Vein endothelial cell (primary cell): ENCODE measurements at places on chromosomes 6 and 20. TPM values are rescaled to one million over a fixed set of nuclear protein-coding genes. Genes with fewer than 3 reads are reported as not detected.

ASIP gene
- total RNA-seq = not detected in 2 replicates

SOX4 gene
- 97.6 and 149 TPM in 2 replicates for total RNA-seq

LAMA2 gene
- 1.6 and 2.6 TPM in 2 replicates for total RNA-seq

SMLR1 gene
- total RNA-seq = not detected in 2 replicates

DDO gene
- total RNA-seq = 0.33 TPM in 1 of 2 replicates, not detected in the other

FAXC gene
- total RNA-seq = 0.19 and 0.65 TPM in 2 replicates

GCLC gene
- total RNA-seq = 23.1 and 27.4 TPM in 2 replicates

SAMD5 gene
- total RNA-seq = 1.3 and 8.8 TPM in 2 replicates

DLK2 gene
- 0.33 TPM in 1 of 2 replicates, not detected in the other for total RNA-seq

LY6G6C gene
- total RNA-seq = not detected in 2 replicates

LY86 gene
- not detected in 2 replicates for total RNA-seq

TP53TG5 gene
- not detected in 2 replicates for total RNA-seq

RSPH4A gene
- total RNA-seq = 0.19 and 0.33 TPM in 2 replicates

CFB gene
- total RNA-seq = 0.98 and 1.2 TPM in 2 replicates

PTGIS gene
- 1.4 and 5.9 TPM in 2 replicates for total RNA-seq

ZNF337 gene
- 12.1 and 13.0 TPM in 2 replicates for total RNA-seq

NKAIN4 gene
- total RNA-seq = not detected in 2 replicates

PTPRA gene
- 52.8 and 53.9 TPM in 2 replicates for total RNA-seq

TCP11 gene
- total RNA-seq = 0.33 TPM in 1 of 2 replicates, not detected in the other

PLCG1 gene
- 131 and 146 TPM in 2 replicates for total RNA-seq

EDN1 gene
- total RNA-seq = 379 and 612 TPM in 2 replicates

KCNQ5 gene
- under 0.01 and 0.10 TPM in 2 replicates for total RNA-seq

FAM184A gene
- total RNA-seq = 0.33 and 0.67 TPM in 2 replicates

PTPRT gene
- total RNA-seq = not detected in 2 replicates

CNKSR3 gene
- total RNA-seq = 10.8 and 13.8 TPM in 2 replicates

PGC gene
- not detected in 2 replicates for total RNA-seq
